AG09309 (cell line): ENCODE measurements at places on chromosomes 2 and 18.
A peak's percentile ranks its signal among the peaks of the same experiment; 100 is the strongest.

GRCh38 chr2:204585930-204586329 lies 40.7 kb downstream of the PARD3B start:
- no peak for DNase-seq

GRCh38 chr2:133130548-133131246 lies 437.6 kb downstream of the NCKAP5 start:
- no peak for DNase-seq

DNA sequence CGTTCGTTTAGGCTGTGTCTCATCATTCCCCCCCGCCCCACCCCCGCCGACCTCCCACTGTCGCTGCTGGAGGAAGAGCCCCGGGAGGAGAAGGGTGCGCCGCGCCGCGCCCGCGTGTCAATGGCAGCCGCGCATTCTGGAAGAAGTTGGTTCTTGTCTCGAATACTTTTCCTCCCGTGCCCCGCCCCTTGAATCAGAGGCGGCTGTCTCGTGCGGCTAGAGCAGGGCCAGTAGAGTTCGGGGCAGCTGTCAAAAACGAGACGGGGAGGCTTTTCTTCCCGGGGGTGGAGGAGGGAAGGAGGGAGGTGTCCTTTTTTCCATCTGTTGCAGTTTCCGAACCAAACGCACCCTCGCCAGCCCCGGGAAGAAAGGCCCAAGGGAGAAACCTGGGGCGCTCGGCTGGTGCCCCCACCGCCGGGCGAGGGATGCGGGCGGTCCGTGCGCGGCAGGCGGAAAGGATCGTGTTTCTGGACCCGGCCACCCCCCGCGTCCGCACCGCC lies 410 bp upstream of the TGIF1 start:
- no peak for DNase-seq

DNA sequence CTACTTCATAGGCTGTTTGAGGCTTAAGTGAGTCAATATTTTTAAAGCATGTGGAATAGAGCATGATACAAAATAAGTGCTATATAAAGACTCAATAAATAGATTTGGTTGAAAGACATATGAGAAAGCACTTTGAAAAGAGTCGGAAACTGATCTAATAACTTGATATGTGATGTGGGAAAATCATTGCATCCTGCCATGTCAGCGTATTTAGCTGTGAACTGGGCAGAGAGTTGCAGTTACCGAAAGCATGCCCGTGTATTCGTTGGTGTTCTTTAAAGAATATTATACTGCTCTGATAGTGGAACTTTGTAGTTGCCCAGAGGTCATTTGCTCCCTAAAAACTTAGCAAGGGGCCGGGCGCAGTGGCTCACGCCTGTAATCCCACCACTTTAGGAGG lies 37.8 kb upstream of the ZNF516 start:
- no peak for DNase-seq

DNA sequence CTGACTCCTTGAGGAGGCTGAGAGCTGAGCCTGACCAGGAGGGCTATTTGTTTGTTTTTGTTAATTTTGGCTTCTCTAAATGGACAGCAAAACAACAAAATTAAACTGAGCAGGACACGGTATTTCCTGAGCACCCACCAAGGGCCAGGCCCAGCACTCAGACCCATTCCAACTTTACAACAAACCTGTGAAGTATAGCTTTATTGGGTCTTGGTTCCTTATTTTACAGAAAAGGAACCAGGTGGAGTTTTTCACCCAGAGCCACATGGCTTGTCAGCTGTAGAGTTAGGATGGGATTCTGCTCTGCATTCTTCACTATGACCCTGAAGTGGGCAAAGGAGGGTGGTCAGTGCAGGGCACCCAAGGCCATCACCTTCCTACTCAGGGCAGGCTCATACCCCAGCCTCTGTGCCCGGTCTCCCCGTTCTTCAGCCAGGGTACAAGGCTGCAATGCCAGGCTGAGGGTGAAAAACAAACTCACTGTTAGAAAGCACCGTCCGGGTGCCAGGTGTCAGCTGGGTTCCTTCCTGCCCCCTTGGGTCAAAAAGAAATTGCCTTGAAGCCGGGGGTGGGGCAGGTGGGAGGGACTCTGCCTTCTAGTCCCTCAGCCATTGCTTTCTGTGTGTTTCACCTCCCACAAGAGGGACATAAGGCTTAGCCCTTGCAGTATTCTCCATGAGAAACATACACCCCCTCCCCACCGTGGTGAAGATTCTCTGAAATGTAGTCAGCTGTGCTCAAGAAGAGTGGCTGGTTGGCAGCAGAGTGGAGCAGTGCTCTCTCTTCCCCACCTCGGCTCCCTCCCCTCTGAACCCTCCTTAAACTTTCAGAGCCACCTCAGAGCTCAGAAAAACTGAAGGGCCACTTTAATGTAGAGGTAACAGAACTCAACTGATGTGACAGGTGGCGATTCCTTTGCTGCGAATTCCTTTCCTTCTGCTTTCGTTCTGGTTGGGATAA lies 2.2 kb downstream of the PSD4 start:
- no peak for DNase-seq

DNA sequence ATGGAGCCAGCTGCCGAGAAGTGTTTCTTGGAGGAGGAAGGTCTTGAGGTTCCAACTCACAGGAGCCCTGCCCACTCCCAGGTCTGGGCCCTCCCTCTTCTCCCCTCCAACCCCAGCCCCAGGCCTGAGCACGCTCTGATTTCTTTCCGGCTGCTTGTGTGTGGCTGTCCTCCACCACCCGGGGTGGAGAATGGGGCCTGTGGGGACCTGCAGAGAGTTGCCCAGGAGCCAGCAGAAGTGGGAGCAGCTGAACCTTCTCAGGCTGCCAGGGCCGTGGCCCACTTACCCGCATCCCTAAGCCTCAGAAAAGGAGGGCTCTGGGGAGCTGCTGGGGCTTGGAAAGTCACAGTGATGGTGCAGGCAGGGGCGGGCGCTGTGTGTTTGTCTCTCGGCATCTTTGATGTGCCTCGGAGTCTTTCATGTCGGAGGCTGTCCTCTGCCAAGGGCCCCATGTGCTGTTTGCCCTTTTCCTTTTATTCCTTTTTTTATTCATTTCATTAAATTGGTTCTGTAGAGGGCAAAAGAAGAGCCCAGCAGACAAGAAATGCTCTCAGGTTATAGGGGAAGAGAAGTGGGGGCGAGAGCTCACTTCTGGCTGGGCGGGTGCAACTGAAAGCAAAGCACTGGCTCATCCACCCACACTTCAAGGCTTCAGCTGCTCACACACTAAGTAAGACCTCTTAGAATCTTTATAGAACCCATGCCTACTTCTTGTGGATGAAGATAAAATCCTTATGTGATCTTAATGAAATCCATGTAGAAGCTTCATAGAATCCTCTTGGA lies 52.5 kb downstream of the SDC1 start:
- no peak for DNase-seq

- DNase-seq = no peak
These were observed 138.5 kb downstream of the RIT2 start for GRCh38 chr18:42976869-42977590.

DNA sequence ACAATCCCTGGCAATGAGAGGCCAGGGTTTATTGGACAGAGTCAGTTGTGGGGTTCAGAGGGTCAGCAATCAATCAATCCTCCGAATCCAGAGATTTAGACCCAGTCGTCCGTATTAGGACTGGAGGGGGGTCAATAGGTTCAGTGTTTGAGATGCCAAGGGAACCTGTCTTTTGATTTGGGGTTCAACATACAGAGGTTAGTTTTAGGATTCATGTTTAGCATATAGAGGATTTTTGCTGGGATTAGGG lies 292 bp downstream of the GMPPA start:
- no peak for DNase-seq

DNA sequence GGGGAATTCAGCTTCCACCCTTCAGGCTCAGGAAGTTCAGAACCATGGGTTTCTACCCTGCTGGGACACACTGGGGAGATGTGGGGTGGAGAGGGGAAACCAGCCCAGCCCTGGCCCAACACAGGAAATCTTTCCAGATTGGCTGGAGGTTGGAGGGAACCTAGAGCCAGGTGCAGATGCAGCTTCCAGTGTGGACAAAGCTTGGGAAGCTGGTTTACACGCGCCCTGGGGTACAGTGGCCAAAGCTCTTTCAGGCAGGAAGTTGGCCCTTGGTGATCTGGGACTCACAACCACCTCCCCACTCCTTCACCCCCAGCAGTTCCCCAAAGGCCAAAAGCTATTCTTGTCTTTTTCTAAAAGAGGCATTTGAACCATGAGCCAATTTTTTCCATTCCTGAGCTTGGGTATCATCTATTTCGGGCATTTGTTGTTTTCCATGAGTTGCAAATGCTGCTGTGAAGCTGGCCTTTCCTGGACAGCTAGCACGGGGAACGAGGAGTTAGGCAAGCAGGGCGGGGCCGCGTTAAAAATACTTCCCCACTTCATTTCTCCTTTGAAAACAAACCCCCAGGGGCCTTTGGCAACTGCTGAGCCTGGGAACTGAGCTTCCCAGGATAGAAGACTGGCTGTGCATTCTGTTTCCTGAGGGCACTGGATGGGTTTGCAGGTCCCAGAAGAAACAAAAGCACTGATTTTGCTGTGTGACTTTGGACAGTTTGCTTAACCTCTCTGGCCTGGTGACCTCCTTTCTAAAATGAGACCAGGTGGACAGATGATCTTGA lies 3.1 kb upstream of the ARID5A start:
- DNase-seq = peak; percentile 73

GRCh38 chr2:236055471-236055870 lies 112.7 kb downstream of the GBX2 start:
- no peak for DNase-seq

DNA sequence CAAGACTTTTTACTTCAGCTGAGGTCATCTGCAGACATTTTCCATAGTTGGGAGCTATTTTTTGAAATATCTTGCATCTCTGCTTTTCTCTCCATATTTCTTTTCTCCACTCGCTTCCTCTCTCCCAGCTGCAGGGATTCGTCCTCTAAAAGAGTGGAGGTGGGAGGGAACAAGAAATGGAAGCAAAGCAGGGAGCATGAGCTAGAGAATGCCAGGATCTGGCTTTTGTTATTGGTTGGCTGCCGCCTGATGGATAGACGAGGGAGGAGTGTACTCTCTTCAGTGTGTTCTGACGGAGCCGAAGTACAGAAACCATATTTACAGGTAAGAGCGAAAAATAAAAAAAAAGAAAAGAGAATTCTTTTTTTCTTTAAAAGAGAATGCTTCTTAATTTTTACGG lies at the start of gene CSRNP3:
Gene CSRNP3 (plus strand): TSS at position 282 of the 400 bp plus-strand sequence. CDS start 125,368 bp downstream, outside the sequence.
- DNase-seq = peak; percentile 59

DNA sequence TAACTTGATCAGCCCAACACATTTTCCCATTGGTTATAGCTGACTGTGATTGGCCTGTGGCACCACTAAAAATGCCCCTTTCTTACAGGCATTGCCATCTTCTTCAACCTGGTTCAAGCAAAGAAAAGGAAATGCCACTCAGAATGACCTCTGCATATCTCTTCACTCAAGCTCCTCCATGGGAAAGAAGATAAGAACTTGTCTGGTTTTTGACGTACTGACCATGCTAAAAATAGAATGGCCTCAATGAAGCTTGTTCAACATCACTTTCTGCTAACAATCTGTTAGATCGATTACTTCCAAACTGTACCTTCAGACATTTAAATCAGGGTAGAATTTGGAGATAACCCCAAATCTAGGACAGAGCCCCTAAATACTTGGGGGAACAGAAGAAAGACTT lies 109.5 kb downstream of the CABYR start:
- no peak for DNase-seq

DNA sequence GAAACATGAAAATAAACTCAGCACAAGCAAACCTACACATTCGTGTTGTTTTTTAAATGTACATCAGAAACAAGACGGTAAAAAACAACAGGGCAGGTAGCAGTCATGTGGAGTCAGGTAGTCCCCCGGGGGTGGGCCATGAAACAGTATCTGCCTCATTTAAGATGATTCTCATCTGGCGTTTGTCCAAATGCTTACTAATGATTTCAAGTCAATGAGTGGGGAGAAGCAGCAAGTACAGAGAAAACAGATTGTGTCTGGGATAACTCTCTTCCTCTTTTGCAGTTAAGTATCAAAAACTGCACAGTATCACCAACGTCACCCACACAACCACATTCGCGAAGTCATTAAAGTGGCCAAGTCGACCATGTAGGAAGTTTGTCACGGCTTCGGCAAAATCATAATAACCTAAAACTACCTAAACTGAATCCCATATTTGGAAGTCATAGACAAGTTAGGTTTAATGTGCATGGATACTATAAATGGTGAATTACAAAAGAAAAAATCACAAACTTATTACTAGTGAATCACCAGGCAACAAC lies 1.3 kb downstream of the LAPTM4A start:
- DNase-seq = peak; percentile 42

DNA sequence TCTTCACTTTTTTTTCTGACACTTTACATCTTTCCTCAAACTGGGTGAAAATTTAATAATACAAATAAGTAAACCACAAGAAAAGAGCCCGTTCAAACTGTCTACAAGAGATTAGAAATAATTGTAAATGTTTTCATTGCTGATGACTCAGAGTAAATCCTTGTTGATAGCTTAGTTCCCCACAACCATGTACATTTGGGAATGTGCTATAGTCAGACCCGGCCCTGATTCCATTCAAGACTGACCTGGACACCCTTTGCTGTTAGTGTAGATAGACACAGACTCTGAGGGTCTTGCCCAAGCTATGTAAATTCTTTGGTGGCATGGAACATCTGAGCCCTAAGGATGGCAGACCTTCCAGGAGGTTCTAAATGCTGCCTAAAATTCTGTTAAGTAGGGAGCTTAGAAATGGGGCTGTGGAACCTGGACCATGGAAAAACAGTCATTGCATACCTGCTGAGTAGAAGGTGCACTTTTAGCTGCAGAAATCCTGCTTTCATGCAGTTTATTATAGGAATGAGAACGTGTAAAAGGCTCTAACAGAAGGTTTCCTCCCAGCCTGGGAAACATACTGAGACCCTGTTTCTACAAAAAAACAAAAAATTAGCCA lies 3.7 kb downstream of the MALT1 start:
- no peak for DNase-seq

- no peak for DNase-seq
These were observed 437.4 kb upstream of the MC4R start for GRCh38 chr18:60809937-60810336.

DNA sequence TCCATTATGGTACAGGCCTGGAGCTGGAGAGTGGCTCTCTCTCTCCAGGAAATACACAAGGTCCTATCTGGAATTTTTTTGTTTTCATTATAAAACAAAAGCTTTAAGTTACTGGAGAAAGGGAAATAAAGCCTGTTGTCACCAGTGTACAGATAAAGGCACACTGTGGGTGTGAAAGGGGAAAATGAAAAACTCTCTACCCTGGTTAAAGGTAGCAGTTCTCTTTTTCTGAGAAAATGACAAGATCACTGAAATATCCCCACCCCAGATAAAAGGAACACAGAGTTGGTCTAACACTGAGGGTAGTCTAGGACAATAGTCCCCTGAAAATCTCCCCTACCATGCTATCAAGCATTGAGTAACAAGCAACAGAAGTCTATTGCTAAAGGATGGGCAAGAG lies 438.7 kb downstream of the MBD2 start:
- no peak for DNase-seq
